ENCODE measurements at places on chromosomes 11 and 22.

GRCh38 chr11:83302151-83302550 lies 16.0 kb upstream of the CCDC90B start:
- DNase-seq: no peak

DNA sequence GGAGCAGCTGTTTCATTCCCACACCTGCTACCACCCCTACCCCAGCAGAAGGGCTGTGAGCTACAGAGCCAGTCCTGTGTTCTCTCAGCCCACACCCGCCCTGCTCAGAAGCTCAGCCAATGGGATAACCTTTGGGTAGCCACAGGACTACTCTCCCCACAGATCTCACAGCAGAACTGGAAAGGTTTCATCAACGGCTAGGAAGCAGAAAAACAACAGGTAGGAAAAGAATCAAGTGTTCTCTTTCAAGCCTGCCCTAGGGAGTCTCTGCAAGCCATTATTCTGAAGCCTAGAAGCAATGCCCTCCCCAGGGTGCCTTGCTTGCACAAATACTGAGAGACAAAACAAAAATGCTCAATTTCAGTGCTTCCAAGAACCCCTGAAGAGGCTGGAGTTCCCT lies 77.2 kb downstream of the TMPRSS5 start:
- no peak for DNase-seq

- no peak for DNase-seq
Measured at GRCh38 chr11:126510621-126511370, 155.3 kb downstream of the ST3GAL4 start.

- peak; percentile 44 for DNase-seq
Measured at GRCh38 chr11:83836883-83837654, 550.9 kb upstream of the CCDC90B start.

GRCh38 chr22:41285441-41285819 lies 557 bp downstream of the RANGAP1 start:
- peak; percentile 86 for DNase-seq

DNA sequence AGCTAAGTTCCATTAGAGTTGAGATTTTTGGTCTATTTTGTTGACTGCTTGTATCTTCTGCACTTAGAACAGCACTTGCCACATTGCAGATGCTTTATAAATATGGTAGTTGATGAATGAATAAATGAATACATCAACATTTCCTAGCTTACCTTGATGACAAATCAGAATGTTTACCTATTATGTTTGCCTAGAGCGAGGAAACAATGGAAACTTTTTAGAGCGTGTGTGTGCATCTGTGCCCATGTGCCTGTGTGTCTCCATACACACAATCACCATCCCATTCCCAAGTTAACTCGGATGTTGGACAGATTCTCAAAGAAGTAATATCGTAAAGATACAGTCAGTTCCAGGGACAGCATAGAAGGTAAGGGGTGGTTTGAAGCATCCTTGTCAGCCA lies 139.1 kb downstream of the DBX1 start:
- DNase-seq: no peak

GRCh38 chr22:17639247-17639741 lies 737 bp downstream of the BCL2L13 start:
- peak; percentile 67 for DNase-seq

DNA sequence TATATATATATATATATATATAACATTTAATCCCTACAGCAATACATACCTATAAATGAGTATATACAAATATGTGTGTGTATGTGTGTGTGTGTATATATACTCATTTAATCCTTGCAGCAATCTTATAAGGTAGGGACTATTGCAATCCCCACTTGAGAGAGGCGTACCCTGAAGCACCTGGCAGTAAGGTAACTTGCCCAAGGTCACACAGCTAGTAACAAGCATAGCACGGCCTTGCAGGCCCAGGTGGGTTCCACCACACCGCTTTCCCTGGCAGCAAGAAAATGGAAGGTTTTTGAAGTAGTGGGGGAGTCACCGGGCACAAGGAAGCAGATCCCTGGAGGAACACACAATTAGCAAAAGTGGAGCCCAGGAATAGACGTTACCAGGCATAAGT lies 3.3 kb upstream of the ADA2 start:
- DNase-seq: no peak

DNA sequence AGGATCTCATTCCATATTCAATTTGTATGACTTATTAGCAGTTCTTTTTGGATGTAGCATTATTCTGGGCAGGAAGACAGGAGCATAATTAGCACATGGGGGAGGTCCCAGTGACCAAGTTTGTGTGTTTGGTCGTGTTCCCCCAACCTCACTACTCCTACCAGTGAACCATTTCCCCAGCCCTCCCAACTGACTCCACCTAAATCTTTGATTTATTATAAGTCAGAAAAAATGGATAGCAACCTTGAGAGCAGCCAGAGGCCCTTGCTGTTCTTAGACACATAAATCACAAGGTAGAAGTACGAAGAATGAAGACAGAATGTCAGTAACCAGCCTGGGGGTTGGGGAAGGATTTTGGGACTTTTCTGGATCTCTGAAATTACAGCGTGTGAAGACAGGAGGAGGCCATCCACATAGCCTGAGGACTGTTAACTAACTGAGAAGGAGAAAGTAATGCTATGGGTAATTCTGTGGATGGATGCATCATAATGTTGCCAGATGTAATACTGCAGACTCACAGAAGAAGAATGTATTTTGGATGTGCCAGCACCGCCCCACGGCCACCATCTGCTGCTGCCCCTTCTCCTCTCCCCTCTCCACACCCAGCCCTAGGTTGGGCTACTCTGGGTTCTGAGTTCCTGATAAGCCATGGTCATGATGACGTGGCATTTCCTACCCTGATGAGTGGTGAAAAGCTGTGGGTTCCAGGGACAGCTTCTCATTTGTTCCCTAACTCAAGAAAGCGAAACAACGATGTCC lies 124.3 kb upstream of the TTC12 start:
- peak; percentile 56 for DNase-seq

- no peak for DNase-seq
Measured at GRCh38 chr11:133576351-133576750, 44.0 kb upstream of the OPCML start.

GRCh38 chr11:42490506-42490905 lies 821.3 kb upstream of the API5 start:
- DNase-seq: no peak

- DNase-seq: peak; percentile 67
Measured at GRCh38 chr22:23146478-23147205, 1.4 kb downstream of the RAB36 start.

DNA sequence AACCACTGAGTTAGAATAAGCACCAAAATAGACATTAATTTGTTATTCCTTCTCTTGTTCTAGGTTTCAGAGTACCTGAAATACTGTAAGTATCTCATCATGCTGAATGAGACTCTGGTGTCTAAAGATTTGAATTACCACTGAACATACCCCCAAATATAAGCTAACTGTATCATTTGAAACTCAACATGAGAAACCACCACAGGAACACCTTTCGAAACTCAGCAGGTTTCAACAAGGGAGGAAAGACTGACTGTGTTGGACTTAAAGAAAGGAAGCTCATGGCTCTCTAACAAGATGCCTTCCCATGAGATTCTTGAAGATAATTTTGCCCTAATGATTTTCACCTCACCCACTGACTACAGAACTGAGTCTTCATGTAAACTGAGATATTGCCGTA lies 37.0 kb downstream of the PRCP start:
- no peak for DNase-seq

- no peak for DNase-seq
Measured at GRCh38 chr22:38180841-38181452, 683 bp downstream of the PLA2G6 start.

DNA sequence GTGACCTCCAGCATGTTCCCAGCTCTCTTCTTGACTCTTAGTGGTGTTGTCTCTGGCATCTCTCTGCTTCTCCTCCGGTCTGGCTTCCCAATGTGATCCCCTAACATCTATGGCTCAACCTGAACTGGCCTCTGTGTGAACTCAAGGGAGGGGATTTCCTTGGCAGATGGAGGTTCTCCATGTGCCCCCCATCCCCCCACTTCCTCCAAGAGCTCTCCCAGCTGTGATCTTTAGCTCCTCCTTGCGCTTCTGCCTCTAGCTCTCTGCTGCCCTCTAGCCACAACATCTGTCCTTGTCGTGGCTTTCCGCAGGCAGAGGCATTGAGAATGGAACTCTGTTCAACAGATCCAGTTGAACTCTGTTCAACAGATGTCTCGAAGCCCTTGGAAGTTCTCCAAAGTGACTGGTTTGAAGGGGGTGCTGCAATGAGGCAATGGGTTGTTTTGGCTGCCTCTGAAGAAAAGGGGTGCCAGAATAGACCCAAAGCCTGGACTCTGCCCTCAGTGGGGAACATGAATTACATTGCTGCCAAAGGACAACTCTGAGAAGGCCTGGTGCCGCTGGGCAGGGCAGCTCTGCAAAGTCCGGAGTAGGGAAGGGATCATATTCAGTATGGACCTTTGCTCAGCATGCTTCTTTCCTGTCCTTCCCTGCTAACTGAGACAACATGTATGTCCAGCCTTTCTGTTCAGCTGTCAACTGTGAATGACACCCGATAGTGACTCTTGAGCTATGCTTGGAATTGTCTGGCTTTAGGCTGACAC lies 61.9 kb downstream of the ADM start:
- peak; percentile 97 for DNase-seq

GRCh38 chr11:28729339-28729738 lies 621.2 kb downstream of the METTL15 start:
- DNase-seq: no peak

DNA sequence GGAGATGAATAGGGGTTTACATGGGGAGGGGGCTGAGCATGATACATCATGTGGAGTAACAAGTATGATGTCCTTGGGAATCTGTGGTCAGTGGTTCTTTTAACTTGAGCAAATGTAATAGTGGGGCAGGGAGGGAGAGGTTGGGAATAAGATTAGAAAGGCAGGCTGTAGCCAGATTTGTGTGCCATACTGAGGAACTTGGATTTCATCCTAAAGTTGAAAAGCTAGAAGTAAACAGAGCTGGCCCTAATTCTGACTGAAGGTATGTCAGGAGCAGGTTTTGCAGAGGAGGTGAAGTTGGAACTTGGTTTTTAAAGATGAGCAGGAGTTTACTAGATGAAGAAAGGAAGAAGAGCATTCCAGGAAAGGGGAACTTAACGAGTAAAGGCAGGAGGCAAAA lies 108.3 kb upstream of the RRM1 start:
- DNase-seq: no peak

- DNase-seq: peak; percentile 39
Measured at GRCh38 chr11:16605389-16605893, 133.0 kb upstream of the C11orf58 start.

GRCh38 chr22:39142088-39142680 lies 10.3 kb downstream of the CBX7 start:
- DNase-seq: no peak

DNA sequence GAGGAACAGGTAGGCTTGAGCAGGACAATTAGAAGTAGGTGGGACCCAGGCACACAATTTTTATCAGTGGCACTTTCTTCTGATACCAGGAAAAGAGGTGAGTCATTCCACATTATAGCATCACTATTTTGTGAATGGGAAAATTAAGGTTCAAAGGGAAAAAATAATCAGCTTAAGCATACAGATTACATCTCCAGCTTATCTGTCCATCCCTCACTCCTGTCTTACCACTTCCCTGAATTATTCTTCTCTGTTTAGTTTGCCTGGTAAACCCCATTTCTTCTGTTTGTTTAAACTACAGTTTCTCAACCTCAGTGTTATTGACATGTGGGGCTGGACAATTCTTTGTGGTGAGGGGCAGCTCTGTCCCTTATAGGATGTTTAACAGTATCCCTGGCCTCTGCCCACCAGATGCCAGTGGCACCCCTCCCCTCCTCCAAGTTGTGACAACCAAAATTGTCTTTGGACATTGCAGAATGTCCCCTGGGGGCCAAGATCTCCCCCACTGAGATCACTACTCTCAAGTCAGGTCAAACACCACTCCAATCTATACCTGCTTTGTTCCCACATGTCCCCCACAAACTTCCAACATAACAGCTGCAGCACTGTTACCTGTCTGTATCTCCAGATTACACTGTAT lies 8.5 kb upstream of the XBP1 start:
- DNase-seq: no peak

- no peak for DNase-seq
Measured at GRCh38 chr11:75330291-75330690, 21.2 kb downstream of the ARRB1 start.

DNA sequence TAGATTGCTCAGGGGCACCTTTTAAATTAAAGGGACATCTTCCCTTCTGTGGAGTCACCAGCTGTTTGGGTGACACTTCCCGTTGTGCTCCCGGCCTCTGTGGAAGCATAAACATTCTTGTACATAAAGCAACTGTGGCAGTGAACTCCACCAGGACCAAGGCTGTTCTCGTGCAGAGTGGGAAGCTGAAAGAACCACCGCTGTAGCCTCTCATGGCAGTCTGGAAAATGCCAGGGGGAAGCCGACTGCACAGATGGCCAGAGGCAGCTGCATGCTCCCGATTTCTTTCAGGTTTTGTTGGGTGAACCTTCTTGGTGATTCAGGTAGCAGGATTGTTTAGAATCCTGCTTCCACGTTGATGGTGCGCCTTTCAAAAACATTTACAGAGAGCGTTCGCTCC lies 10.3 kb downstream of the UBASH3B start:
- DNase-seq: no peak

DNA sequence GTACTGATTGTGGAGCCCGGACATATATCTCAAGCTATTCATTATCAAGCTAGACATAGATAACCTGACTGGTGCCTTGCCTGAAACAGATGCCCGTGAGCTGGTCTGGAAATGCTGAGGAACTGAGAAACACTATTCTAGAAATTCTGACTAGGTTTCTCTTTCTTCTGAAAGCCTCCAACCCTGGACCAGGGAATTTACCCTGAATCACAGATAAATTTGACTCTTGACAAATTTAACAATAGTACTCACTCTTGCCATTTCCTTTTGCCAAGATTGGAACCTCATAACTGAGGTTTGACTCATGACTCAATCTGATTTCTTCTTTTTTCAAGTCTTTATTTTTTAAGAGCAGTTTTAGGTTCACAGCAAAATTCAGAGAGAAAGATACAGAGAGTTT lies 189.6 kb upstream of the SYN3 start:
- DNase-seq: no peak

DNA sequence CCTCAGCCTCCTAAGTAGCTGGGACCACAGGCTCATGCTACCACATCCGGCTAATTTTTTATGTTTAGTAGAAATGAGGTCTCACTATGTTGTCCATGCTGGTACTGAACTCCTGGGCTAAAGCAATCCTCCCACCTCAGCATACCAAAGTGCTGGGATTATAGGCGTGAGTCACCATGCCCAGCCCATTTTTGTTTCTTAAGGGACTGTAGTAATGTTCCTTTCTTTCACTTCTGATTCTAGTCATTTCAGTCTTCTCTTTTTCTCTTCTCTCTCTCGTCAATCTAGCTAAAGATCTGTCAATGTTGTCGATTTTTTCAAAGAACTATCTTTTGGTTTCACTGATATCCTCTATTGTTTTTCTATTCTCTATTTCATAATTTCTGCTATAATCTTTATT lies 111.0 kb upstream of the APOA1 start:
- DNase-seq: peak; percentile 42

Data from amniotic epithelial cell (primary cell).